ENCODE measurements at places on chromosomes 6 and 20. TPM values are rescaled to one million over a fixed set of nuclear protein-coding genes. Genes with fewer than 3 reads are reported as not detected.
A peak's percentile ranks its signal among the peaks of the same experiment; 100 is the strongest.

DNA sequence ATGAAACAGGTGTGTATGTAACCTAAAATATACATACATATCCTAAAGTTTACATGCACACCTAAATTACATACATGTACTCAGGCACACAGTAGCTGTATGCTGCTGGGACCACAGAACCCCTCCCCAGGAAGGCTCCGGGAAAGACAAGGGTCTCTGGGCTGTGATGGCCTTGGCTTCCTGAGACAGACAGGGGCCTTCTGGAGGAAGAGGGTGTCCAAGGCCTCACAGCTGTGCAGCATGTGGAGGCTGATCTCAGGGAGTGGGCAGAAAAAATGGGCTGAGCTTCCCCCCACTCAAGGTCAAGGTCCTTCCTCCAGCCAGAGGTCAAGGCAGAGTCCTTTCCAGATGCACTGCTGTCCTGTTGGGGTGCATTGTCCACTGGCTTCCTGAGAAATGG lies 129.1 kb upstream of the THBS2 start:
- no peak for DNase-seq

GRCh38 chr6:119467488-119468081 lies 118.0 kb upstream of the MAN1A1 start:
- no peak for DNase-seq

GRCh38 chr6:55826941-55827340 lies 48.4 kb downstream of the BMP5 start:
- no peak for DNase-seq

GRCh38 chr6:21947731-21948386 lies 349.0 kb downstream of the PRL start:
- DNase-seq: no peak

DNA sequence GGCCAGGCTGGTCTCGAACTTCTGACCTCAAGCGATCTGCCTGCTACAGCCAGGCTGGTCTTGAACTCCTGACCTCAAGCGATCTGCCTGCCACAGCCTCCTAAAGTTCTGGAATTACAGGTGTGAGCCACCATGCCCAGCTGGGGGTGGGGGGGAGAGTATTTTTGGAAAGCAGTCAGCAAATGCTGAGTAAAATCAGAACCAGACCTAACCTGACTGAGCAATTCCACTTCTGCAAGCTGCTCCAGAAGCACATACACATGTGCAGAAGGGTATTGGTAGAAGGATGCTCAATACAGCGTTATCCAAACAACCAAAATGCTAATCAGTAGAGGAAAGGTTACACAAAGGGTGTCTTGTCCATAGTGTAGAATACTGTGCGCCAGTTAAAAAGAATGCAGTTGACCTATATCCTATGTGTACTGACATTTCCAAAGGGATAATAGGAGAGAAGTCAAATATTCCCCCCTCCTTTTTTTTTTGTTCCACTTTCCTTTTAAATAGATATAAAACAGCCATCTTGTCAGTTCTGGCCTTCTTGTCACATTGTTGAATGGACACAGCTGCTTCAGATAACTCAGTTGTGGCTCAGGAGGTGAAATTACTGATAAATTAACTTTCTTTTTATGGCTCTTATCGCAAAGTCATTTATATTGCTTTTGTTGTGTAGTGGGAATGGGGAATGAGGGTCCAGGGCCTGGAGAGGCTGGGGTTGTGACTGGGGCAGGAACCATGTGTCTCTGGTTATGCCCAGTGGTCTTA lies 74.6 kb downstream of the DTD1 start:
- DNase-seq: no peak

- no peak for DNase-seq
Observed at GRCh38 chr20:30963591-30963990, 293.9 kb upstream of the DEFB115 start.

DNA sequence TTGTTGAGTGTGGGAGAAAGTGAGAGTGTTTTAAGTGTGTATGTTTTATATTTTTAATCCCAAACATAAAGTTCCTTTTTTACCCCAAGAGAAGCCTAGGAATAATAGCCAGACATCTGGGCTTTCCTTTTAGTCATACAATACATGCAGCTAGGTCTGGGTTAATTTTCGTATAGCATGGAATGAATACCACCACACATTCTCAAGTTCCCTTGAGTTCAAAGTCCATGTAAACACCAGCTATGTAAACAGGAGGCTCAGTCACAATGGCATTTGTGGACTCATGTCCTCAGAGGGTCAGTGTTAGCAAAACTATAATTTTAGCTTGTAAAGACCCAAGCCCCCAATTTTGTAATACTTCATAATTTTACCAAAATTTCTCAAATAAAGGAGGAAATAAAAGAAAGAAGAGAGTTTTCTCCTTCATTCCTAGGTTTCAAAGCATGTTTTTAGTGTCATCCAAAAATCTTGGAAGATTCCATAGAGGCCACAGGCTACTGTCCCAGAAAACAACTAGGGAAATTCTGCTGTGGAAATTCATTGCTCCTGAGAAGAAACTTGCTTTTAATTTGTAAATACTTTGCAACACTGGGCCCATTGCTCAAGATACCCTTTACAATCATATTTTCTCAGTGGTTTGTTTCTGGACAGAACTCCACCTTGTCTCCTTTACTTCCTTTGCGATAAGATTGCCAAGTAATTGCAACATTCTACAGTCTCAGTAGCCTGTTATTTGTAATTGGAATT lies 671.2 kb downstream of the COL12A1 start:
- peak; percentile 53 for DNase-seq

- DNase-seq: no peak
Observed at GRCh38 chr20:2301164-2301622, 5.4 kb downstream of the TGM3 start.

KIF6 gene
- polyA plus RNA-seq: 2.7 TPM

IL17F gene
- 0.59 TPM for polyA plus RNA-seq

ETV7 gene
- polyA plus RNA-seq: not detected

CD83 gene
- 11.3 TPM for polyA plus RNA-seq

PAK5 gene
- 0.42 TPM for polyA plus RNA-seq

All from renal cortex interstitium (tissue), 15 donors.